ENCODE measurements at places on chromosomes 3 and 15.

GRCh38 chr15:70060993-70061305 is 36.8 kb downstream of the TLE3 start:
- DNase-seq = peak; percentile 53

GRCh38 chr3:35144011-35144410 is 495.3 kb upstream of the ARPP21 start:
- DNase-seq = no peak

DNA sequence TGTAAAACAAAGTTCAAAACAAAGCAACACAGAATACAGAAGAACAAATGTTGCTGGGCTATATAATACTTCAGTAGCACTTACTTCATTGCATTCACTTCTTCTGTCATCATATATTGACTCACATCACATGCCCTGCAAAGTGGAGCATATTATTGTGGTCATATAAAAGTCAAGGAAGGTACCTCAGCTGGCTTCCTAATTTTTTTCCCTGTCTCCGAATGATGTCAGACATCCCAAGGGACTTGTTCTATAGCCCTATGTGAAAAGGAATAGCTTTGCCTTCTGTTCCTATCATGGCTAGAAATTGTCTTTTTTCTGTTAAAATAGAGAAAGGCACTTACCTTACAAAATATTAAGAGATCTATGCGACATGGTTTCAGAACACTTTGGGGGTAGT is 109.4 kb downstream of the LRTM1 start:
- DNase-seq = no peak

- DNase-seq = no peak
Observed at GRCh38 chr3:176074096-176074495, 1123.2 kb downstream of the TBL1XR1 start.

DNA sequence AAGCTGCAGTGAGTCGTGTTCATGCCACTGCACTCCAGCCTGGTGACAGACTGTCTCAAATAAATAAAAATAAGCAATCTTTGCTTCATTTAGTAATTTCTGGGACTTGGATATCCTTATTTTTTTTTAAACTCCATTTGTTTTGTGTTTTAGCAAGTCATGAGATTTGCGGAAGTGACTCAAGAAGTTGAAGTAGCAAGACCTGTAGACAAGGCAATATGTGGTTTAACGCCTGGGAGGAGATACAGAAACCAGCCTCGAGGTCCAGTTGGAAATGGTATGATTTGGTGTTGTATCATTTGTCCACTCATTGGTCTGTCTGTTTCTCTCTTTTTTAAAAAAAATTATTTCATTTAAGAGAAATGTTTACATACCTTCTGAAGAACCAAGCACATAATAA is 16.6 kb upstream of the RPLP1 start:
- DNase-seq = no peak

DNA sequence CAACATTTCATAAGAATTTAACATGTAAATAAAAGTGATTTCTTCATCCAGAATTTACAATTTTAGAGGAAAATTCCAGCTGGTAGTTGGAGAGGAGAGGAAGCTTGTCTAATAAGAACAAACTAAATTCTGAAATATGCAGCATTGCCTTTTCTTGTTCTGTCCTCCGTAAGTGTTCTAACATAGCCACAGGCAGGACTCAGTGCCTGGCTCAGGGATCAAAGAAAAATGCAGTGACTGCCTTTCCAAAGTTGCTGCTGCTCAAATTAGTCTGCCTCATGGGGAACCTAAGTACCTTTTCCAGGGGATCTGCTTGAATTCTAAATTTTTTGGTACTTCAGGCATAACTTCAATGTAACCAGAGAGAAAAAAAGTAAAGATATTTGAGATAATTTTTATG is 713.0 kb upstream of the CADM2 start:
- DNase-seq = no peak

GRCh38 chr15:100580414-100580813 is 21.6 kb downstream of the LINS1 start:
- DNase-seq = no peak

- DNase-seq = no peak
Observed at GRCh38 chr3:108757404-108757982, at the start of gene RETNLB. TSS of gene RETNLB (minus strand) at chr3:108757410. CDS start at chr3:108757185, 225 bp downstream.

GRCh38 chr3:138594150-138594934 is at the start of gene CEP70:
TSS of gene CEP70 (minus strand) at chr3:138594260. CDS start at chr3:138572927, 21,333 bp downstream.
- DNase-seq = peak; percentile 95

GRCh38 chr15:81427176-81427575 is 53.2 kb upstream of the TMC3 start:
- DNase-seq = no peak

DNA sequence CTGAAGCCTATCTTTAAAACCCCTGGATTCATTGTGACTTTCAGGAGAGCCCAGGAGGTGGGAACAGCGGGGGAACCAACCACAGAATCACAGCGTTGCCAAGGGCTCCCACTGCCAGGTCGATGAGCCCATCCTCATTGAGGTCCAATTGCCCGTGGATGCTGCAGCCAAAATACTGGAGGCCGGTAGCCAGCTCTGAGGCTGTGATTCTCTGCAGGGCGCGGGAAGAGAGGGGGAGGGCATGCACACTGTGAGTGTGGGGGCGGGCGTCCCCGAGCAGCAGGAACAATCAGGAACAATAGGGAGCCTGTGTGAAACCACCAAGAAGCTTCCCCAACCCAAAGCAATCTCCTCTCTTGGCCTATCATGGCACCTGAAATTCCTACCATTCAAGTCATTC is 53.4 kb downstream of the FEM1B start:
- no peak for DNase-seq

DNA sequence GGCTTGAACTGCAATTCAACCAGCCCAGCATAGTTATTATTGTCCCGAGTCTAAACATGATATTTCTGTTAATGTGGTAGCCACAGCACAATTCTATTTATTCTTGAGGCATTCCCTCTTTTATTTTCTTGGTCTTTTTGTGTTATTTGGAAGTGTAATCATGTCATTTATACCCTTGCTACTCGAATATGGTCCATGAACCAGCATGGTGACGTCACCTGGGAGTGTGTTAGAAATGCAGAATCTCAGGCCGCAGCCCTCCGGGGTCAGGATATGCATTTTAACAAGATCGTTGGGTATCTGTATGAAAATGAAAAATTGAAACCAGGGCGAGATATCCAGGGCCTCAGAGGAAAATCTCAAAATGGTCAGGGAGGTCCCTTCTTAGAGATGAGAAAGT is 165.0 kb upstream of the CTDSPL start:
- no peak for DNase-seq

DNA sequence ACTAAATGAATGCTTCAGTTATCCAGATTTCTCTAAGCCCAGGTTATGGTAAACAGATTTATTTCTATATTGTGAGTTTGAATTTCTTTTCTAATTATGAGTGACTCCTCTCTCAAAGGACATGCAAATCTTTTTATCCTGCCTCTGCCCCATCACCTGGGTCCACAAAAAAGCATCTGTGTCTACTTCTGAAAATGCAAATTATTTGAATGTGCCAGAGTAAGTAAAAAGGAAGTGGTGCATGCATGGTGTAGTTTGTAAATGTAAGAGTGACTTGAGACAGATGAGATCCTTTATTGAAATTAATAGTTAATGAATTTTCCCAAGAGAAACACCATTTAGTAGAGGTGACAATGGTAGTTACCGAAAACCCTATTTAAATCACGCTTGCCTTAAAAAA is 26.9 kb downstream of the MCTP2 start:
- no peak for DNase-seq

DNA sequence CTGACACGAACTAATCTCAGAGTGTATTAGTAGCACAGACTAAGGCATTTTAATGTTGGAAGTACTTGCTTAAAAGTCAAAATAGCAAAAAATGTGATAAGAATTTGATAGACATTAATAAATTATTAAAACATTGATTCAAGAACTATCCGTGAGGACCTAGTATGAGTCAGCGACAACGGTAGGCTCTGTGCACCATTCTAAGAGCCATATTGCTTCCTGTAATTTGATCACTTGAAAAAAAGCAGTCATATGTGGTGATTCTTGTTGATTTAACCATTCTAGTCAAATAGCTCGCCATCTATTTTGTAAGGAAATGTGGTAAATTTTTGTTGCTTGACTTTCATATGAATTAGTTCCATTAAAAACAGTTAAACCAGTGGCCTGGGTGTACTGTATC is 534.9 kb upstream of the ARRDC4 start:
- DNase-seq = no peak

DNA sequence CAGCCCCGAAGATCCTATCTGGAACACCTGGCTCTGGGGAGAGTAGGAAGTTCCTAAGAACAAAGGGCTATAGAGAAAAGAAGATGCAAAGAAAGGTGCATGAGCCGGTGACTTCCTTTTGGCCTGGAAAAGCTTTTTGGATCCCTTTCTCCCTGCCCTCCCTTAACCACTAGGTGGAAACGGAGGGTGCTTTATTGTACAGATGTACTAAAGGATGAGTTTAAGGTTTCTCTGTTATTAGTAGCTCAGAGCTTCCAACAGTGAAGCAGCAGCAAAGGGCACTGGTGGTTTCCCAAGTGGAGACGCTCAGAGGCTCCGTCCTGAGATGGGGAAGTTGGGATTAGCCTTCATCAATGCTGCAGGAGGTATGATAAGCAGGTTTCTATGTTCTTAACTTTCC is 5.9 kb upstream of the ADGRG7 start:
- no peak for DNase-seq

- no peak for DNase-seq
Observed at GRCh38 chr3:188229726-188230125, 75.8 kb downstream of the LPP start.

Measured in cardiac septum (tissue), 1 donor.